ENCODE measurements at places on chromosomes 7 and 10.

GRCh38 chr7:120053390-120053961 is 219.5 kb upstream of the KCND2 start:
- DNase-seq = peak; percentile 0

GRCh38 chr10:6748981-6749635 is 169.0 kb upstream of the PRKCQ start:
- peak; percentile 94 for DNase-seq

GRCh38 chr7:94289071-94289470 is 105.6 kb upstream of the COL1A2 start:
- peak; percentile 86 for DNase-seq

DNA sequence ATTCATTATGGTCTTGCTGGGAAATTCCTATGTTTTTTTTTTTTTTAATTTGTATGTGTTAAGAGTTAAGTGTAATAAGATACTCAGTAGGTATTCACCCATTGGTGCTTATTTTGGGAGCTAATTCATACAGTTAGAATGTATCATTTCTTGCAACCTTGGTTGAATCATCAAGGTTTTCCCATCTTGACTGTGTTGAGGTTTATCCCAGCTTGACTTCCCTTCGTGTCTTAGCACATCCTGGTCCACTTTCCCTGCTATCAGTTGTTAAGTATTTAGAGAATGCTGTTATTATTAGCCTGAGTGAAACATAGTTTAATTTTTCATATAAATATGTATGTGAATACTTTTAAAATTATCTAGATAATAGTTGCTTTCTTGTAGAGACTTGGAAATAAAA is 20.8 kb downstream of the RALA start:
- DNase-seq = peak; percentile 68

DNA sequence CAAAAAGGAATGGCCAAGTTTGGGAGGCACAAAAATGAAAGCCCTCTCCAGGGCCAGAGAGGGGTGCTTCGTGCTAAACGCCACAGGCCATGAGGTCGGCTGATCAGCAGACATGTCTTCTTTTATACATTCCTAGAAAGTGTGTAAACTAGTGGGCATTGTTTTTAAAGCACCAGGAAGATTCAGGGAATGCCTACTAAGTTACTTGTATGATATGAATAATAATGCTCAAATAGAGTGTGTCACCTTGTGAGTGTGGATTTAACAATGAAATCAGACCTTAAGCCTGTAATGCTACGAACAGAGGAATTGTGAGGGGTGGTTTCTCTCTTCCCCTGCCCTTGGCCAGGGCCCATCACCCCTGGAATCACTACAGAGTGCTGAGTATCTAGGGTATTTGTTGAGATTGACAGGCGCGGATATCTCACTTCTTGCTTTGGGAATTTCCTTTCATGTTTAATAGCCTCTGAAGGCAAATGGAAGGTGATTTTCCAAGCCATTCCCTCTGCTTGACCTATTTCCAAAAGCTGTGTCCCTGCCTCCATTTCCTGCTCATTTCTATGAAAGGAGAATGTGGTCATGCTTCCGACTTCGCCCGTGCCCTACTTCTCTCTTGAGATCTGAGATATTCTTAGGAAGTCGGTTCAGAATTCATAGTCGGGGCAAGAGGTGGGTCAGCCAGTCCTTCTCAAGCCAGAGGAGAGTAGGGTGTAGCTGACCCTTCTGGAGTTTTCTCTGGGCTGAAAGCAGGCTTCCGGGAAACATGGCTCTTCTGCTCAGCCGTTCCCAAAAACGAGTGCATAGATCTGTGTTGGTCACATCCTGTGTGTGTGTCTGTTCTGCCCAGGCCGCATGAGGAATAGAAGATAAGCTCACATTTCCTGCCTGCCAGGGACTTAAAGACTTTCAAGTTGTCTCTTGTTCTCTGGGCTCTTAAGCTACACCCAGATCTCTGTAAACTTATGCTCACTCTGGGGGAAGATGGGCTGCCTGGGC is 167.8 kb upstream of the ITGB1 start:
- peak; percentile 42 for DNase-seq

DNA sequence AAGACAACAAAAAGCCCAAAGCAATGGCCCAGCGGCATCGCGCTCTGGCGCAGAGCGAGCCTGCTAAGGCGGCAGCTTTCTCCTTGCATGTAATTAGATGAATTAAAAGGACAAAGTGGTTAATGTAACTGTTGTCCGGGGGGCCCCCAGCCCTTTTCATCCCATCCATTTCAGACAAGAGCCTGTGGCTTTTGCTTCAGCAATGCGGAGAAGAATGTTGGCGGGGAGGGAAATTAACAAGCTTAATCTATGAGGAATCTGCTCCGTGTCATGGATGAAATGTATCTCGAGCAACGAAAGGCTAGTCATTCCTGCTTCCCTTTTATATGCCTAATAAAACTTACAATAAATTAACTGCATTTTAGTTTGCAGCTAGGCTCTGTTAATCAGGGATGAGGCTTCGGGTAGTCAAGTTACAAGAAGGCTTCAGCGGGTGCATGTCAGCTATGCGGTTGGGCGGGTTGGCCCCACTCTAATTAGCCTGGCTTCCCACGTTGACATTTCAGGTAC is 203.3 kb downstream of the BUB3 start:
- DNase-seq = no peak

- no peak for DNase-seq
These were observed at the start of gene DLX6 for GRCh38 chr7:97005183-97006054. Gene DLX6 (plus strand): TSS chr7:97005553. CDS start chr7:97005978, 425 bp downstream.

DNA sequence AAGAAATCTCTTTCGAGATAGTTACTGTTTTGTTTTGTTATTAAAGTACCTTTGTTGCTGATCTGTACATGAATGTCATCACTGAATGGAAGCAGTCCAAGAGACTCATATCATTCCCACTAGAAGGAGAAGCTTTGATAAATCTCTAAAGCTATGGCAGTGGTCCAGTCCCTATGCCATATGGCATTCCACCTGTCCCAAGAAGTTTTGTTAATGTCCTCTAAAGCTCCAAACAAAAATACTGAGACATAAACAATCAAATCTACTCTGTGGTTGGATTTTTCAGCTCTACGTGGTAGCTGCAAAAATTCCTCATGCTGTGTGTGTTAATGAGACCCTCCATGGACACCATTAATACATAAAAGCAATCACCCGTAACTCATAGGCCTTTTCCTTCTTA is 94.1 kb downstream of the LRRN3 start:
- no peak for DNase-seq

- DNase-seq = no peak
These were observed 65.2 kb upstream of the TM9SF3 start for GRCh38 chr10:96651998-96652431.

DNA sequence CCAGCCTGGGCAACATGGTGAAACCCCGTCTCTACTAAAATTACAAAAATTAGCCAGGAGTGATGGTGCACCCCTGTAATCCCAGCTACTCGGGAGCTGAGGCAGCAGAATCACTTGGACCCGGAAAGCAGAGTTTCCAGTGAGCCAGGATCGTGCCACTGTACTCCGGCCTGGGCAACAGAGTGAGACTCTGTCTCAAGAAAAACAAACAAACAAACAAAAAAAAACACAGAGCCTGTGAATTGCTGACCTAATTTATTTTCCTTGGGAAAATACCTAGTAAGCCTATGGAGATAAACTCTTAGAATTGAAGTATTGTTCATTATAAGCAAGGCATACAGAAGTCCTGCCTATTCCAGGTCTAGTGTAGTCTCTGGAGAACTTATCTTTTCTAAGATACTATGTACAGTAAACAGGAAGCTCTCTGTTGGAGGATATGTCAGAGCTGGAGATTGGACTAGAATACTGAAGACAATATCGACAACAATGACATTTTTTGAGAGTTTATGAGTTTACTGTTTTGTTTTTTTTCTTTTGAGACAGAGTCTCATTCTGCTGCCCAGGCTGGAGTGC is 14.9 kb downstream of the GTF2I start:
- DNase-seq = no peak

DNA sequence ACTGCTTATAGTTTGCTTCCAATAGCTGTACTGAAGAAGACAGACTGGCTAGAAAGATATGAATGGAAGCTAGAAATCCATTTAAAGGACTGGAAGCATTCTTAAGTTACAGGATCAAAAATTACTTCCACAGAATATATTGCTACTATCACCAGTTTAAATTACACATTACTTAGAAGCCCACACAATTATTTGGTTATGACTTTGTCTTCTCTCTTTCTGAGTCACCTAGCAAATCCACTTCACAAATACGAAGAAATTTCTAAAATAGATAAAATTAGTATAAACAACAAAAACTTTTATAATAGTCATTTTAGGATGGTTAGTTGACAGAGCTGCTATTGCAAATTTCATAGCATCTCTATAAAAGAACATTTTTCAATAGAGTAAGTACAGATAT is 108.1 kb downstream of the SNX13 start:
- no peak for DNase-seq

GRCh38 chr10:127016331-127016730 is 111.1 kb downstream of the DOCK1 start:
- DNase-seq = no peak

DNA sequence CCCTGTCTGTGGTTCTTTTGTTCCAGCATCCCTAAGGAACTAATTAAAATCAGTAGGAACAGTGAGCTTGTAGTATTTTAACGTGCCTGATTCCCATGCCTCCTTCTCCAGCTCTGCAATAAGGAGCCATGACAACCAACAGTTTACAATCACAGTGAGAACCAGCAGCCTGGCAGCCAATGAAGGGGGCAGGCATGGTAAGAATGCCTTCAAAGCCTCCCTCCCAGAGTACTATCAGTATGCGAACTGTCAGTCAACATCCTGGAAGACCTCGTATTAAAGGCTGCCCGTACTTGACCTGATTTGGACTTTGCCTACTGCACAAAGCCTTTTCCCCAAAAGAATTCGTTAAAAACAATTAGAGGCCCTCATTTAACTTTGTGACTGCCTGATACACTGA is 7.7 kb downstream of the ZPBP start:
- DNase-seq = no peak
